ENCODE measurements at places on chromosomes 2 and 18. TPM values are rescaled to one million over a fixed set of nuclear protein-coding genes. Genes with fewer than 3 reads are reported as not detected.
A peak's percentile ranks its signal among the peaks of the same experiment; 100 is the strongest.

The UGT1A10 gene
- polyA plus RNA-seq = not detected

The PROKR1 gene
- not detected for polyA plus RNA-seq

The DSC3 gene
- polyA plus RNA-seq = 0.02 TPM

The CNTNAP5 gene
- not detected for polyA plus RNA-seq

The C2orf78 gene
- not detected for polyA plus RNA-seq

The IL36A gene
- not detected for polyA plus RNA-seq

The EVA1A gene
- polyA plus RNA-seq = 32.5 TPM

The GPR45 gene
- polyA plus RNA-seq = not detected

The PLGLB2 gene
- polyA plus RNA-seq = 4.5 TPM

The ZBTB7C gene
- not detected for polyA plus RNA-seq

The RBMS1 gene
- polyA plus RNA-seq = 89.4 TPM

The DOK6 gene
- polyA plus RNA-seq = 0.16 TPM

The ASXL3 gene
- 0.16 TPM for polyA plus RNA-seq

The KCNIP3 gene
- 0.12 TPM for polyA plus RNA-seq

DNA sequence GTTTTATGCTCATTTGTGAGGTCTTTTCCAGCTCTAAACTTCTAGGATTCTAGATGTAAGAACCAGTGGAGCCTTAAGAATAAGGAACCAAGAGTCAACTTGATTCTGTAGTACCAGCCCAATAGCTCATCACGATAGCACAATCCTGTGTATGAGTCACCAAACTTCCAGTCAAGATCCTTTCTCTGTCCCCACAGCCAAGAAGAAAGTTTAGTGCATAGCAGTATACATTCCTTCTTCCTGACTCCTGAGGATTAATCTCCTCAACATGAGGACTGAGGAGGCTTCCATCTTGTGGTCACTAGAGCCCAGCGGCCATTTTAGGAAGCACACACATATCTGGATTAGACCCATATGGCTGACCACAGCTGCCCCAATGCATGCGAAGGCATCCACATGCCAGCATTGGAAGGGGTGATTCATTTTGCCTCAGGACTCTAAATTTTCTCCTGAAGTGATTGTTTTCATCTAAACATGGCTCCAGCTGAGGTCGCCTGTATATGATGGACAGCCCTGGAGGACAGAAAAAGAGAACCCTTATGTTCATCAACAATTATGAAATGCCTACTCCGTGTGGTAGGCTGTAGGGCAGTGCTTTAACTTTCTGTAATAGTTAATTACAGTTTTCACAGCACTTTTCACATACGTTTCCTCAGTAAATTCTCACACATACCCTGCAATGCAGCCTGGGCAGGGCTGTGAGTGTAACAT, 53.5 kb downstream of the RASGRP3 start:
- DNase-seq = peak; percentile 90

GRCh38 chr2:237857791-237858190, 1.6 kb upstream of the RAMP1 start:
- no peak for DNase-seq

- no peak for DNase-seq
Measured at GRCh38 chr2:128591022-128591860, 272.6 kb upstream of the HS6ST1 start.

DNA sequence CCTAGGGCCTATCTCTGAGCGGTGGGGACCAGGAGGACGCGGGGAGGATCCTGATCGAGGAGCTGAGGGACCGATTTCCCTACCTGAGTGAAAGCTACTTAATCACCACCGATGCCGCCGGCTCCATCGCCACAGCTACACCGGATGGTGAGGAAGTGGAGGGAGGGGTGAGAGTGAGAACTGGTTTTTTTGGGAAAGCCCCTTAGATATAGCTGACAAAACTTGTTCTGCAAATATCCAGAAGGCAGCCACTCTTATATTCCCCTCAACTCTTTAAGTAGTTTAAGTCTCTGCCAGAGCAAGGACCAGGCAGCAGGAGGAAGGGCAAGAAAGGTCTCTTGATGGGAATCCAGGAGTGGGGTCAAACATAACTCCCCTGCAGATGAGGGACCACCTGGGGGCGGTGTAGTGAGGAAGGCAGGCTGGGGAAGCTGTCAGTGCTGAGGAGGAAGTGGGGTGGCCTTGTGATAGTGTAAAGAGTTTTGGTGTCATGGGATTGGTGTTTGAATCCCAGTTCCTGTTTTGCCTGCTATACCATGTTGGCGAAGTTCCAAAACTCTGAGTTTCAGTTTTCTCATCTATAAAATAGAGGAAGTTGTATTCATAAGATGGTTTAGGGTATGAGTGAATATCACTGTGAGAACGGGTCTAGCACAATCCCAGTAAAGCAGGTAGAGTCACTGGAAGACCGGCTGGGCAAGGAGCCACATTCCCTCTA, 3.4 kb downstream of the NAGK start:
- no peak for DNase-seq

- DNase-seq = no peak
Measured at GRCh38 chr2:231339316-231339715, 56.2 kb upstream of the B3GNT7 start.

DNA sequence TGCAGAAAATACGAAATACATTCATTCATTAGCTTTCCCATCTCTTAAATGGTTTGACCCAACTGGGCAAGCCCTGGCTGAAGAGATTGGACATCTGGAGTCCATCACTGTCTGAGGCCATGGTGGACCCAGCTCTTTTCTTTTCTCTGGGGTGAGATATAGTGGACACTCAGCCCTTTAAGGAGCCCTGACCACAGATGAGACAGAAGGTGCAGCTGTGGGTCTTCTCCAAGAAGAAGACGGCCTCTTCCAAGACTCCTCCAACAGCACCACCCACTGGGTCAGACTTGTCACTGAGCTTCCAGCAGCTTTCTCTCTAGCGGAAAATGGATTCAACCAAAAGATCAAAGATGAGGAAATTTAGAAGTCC, 27.2 kb downstream of the TWIST2 start:
- DNase-seq = no peak

GRCh38 chr2:127911737-127912136, 26.0 kb upstream of the AMMECR1L start:
- DNase-seq = no peak

DNA sequence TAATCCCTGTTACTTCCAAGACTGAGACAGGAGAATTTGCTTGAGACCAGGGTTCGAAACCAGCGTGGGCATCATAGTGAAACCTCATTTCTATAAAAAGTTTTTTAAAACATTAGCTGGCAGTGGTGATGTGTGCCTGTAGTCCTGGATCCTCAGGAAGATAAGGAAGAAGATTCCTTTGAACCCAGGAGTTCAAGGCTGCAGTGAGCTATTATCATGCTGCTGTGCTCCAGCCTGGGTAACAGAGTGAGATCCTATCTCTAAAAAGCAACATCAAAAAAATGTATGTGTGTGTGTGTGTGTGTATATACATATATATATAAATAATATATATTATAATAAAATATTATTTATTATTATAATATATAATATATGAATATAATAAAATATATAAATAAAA, 1417.6 kb upstream of the CDH2 start:
- no peak for DNase-seq

- no peak for DNase-seq
Measured at GRCh38 chr2:128314348-128315121, 4.1 kb downstream of the HS6ST1 start.

DNA sequence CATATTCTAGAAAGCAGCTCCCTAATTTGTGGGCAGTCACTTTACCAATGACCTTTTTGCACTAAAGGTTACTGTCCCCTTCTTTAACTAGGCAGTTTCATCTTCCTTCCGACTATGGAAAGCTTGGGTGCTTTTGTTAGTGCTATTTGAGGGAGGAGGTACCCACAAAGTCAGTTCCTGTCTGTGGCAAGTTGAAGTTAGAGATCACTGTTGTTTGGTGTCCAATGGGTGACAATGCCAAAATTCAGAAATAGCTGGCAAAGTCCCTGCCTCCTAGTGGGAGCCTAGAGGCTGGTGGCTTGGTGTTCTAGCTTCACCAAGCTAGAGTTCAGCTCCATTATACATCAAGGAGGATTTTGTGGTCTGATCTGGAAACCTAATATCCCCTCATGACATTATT, 87.1 kb upstream of the PNPT1 start:
- no peak for DNase-seq

DNA sequence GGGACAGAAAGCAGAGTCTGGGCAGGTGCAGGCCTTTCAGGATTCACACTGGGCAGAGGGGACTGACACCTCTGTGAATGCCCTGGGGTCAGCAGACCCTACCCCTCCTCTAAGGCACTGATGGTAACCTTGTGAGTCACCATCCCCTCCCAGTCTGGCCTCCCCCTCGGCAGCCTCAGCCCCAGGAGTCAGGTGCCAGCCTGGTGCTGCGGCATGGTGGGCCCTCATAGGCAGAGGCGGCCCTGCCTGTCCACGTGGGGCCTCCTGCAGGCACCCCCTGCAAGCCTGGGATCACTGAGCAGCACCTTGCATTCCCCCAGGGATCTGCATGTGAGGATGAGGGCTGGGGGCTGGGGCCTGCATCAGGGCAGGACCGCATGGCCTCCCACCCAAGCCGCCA, 4.8 kb upstream of the GPR17 start:
- no peak for DNase-seq

- DNase-seq = no peak
Measured at GRCh38 chr2:104862058-104862941, 8.4 kb downstream of the POU3F3 start.

DNA sequence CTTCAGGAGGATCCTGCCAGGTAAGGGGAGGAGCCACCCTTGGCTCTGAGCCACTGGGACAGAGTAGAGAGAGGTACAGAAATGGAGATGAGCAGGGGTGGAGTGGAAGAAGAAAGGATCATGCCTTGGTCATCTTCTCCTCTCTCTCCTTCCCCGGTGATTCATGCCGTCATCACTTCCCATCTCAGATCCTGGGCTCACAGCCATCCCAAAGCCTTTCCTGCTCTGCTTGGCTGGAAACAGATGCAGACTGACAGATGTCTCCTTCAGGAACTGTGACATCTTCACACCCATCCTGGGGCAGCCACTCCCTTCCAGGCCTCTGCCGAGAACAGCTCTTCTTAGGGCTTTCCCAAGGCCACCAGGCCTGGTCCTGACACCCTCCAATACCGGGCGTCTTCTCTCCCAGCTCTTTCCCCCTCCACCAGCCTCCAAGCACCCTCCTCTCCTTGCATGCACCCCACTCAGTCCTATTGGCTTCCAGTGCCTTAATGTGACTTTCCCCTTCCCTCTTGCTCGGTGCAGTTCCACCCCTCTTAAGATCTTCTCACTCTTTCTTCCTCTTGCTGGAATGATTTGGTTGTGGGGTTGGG, 58.3 kb upstream of the TNP1 start:
- DNase-seq = peak; percentile 41

DNA sequence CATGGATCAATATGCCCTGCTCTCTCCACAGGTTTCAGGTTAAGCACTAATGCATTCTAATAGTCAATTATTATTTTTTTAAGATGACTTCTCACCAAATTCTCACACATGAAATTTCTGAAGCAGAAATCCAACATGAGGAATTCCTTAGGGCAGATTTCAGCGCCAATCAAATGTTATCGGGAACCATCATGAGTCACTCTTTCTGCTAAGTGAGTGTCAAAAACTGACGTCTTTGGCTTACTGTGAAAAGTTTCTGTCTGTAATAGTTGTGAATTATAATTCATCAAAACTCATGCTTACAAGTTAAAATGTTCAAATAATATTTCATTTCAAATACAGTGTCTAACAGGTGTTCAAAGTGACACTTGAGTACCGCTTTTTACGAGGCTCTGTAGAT, 1038.6 kb downstream of the SOCS6 start:
- no peak for DNase-seq

DNA sequence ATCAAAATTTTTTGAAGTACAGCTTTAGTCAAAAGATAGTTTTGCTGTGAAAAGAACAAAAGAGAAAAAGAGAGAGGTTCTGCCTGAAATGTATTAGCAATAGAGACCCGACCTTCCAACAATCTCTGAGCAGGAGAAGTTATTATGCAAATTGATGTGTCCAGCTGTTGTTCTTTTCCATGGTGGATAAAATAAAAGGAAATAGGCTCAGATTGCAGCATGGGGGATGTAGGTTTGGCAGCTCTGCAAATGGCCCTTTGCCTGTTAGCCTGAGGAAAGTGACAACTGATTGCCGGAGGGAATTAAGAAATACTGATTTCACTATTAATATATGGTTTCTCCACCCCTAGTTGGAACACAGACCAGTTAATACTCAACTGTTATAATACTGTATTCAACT, 1283.2 kb upstream of the NXPH2 start:
- DNase-seq = no peak

GRCh38 chr18:49953391-49953790, 140.1 kb upstream of the ACAA2 start:
- DNase-seq = no peak

GRCh38 chr2:85245891-85246290, 81.9 kb downstream of the TGOLN2 start:
- DNase-seq = no peak

GRCh38 chr2:100106460-100106859, 35.9 kb downstream of the AFF3 start:
- DNase-seq = no peak

DNA sequence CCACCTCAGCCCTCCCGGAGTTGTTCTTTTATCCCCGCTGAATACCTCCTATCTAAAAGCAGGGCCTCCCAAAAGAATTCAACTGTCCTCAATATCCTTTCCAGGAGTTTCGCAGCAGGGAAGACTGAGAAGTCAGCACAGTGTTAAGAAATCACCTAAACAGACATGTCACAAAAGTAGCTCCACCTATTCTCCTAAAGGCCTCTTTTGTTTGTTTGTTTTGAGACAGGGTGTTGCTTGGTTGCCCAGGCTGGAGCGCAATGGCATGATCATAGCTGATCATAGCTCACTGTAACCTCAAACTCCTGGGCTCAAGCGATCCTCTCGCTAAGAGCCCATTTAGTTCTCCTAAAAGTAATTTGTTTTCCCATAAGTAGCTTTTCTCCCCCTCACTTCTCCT, 53.8 kb downstream of the TEX44 start:
- no peak for DNase-seq

- no peak for DNase-seq
Measured at GRCh38 chr2:20410556-20411277, 36.2 kb upstream of the RHOB start.

GRCh38 chr2:230816735-230817134, 48.0 kb upstream of the ITM2C start:
- DNase-seq = no peak

- no peak for DNase-seq
Measured at GRCh38 chr2:195094330-195094729, 562.7 kb upstream of the SLC39A10 start.

- DNase-seq = no peak
Measured at GRCh38 chr2:232974396-232974795, 38.7 kb downstream of the NGEF start.

DNA sequence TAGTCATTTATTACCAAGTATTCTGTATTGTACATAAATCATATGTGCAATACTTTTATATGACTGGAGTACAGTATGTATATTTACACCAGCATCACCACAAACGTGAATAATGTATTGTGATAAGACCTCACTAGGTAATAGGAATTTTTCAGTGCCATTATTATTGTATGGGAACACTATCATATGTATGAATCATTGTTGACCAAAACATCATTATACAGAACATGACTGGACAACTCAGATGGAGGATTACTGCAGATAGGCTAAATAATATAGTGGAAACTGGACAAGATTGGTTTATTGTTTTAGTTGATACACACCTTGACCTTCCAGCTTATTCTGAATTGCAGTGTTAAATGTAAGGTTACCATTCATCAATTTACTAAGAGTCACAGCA, 33.4 kb downstream of the VAPA start:
- DNase-seq = no peak

GRCh38 chr2:232236200-232236599, 142.4 kb upstream of the ALPP start:
- no peak for DNase-seq

GRCh38 chr2:10552220-10552870, 104.2 kb upstream of the ODC1 start:
- DNase-seq = no peak
